Stimulated activated CD8-positive, alpha-beta memory T cell treated with anti-CD3 and anti-CD28 coated beads, Interleukin-7, amount 100 ng/mL, for 24 hours (primary cell): ENCODE measurements at places on chromosomes 2 and 18.

- DNase-seq = no peak
Observed at GRCh38 chr2:199431746-199432213, 26.0 kb downstream of the SATB2 start.

DNA sequence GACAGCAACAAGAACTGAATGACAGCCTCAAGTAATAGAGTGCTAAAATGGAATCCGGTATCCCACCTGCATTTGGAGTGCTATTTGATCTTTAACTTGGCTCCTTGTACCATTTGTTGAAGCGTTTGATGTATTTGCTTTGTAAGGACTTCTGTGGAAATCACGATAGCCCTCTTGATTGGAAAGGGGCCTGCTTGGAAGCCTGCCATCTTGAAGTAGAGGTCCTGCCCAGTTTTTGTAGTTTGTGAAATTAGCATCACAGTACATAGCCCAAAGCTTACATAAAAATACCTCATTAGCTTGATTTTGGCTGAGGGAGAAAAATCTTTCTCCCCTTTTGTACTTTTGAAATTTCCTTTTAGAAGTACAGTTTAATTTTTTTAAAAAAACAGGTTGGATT lies 2.7 kb downstream of the CDCA7 start:
- DNase-seq = no peak

- no peak for DNase-seq
Observed at GRCh38 chr2:112029164-112029563, 25.9 kb upstream of the TMEM87B start.

GRCh38 chr18:77099485-77100370 lies 32.9 kb downstream of the MBP start:
- no peak for DNase-seq

DNA sequence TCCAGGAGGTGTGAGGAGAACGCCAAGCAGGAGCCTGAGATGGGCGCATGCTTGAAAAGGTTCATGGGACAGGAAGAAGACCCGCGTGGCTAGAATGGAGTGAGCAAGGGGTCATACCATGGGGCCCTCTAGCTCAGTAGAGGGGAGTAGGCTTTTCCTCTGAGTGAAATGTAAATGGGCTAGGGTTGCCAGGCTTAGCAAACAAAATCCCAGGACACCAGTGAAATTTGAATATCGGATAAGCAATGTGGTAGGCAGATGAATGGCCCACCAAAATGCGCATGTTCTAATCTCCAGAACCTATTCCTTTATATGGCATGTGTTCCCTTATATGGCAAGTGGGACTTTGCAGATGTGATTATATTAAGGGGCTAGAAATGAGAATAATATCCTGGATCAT lies 174.1 kb upstream of the CCDC68 start:
- DNase-seq = no peak

DNA sequence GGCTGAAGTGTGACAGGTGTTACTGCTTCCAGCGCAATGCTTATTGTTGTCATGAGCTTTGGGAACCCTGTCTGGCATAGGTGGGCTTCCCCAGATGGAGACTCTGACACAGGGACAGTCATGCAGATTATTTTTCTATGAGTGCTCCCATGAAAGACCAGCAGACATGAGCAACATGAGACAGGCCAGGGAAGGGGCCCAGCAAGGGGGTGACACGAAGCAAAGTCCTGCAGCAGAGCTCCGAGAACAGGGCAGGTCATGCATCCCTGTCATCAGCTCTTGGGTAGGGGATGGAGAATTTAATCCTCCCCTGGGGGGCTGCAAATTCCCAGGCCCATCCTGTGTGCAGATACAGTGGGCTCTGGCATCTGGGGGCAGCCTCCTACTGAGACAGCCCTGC lies 77.4 kb downstream of the CTAGE1 start:
- no peak for DNase-seq

- no peak for DNase-seq
Observed at GRCh38 chr18:61281431-61281830, 51.8 kb upstream of the CDH20 start.

DNA sequence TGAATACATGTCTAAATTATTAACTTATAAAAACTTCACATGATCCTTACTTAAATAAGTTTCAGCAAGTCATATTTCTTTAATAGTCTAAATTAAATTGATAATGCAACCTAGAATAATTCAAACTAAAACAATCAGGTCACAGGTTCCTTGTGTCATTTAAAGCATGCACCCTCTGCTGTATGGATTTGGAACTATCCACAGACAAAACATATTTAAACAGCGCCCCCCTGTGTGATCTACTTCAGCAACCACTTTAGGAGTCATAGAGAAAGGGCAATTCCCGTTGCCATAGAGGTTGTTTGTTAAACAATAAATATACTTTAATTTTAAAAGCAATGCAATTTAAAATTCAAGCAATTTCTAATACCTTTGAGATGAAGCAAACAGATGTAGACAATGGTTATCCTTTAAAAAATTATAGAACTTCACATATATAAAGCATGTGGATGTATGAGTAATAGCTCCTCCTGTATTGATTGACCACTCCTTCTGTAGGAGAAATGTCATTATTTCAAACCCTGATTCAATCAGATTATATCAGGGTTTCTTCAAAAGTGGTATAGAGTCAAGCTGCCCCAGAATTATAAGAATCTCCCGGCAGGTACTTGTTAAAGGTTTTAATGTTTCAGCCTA lies 21.2 kb downstream of the GRB14 start:
- DNase-seq = no peak

DNA sequence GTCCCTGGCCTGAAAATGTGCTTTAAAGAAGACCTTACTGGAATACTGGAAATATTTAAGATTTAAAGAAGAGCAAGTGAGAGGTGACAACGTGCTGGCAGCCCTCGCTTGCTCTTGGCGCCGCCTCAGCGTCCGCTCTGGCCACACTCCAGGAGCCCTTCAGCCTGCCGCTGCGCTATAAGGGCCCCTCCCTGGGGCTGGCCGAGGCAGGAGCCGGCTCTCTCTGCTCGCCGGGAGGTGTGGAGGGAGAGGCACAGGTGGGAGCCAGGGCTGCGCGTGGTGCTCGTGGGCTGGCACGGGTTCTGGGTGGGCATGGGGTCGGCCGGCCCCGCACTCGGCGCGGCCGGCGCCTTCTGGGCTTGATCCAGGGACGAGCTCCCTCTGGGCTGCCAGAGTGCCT lies 2.9 kb upstream of the COQ10B start:
- DNase-seq = no peak

GRCh38 chr2:217617616-217618022 lies 385.2 kb downstream of the TNS1 start:
- DNase-seq = no peak

- no peak for DNase-seq
Observed at GRCh38 chr2:46072101-46072820, 224.9 kb upstream of the EPAS1 start.

GRCh38 chr2:74740741-74741431 lies 86.8 kb downstream of the SEMA4F start:
- no peak for DNase-seq

- DNase-seq = no peak
Observed at GRCh38 chr2:170937709-170938379, 8.8 kb downstream of the GORASP2 start.

GRCh38 chr2:97698530-97698929 lies 14.8 kb upstream of the ZAP70 start:
- no peak for DNase-seq

- no peak for DNase-seq
Observed at GRCh38 chr2:127261804-127262406, 32.0 kb downstream of the ERCC3 start.

DNA sequence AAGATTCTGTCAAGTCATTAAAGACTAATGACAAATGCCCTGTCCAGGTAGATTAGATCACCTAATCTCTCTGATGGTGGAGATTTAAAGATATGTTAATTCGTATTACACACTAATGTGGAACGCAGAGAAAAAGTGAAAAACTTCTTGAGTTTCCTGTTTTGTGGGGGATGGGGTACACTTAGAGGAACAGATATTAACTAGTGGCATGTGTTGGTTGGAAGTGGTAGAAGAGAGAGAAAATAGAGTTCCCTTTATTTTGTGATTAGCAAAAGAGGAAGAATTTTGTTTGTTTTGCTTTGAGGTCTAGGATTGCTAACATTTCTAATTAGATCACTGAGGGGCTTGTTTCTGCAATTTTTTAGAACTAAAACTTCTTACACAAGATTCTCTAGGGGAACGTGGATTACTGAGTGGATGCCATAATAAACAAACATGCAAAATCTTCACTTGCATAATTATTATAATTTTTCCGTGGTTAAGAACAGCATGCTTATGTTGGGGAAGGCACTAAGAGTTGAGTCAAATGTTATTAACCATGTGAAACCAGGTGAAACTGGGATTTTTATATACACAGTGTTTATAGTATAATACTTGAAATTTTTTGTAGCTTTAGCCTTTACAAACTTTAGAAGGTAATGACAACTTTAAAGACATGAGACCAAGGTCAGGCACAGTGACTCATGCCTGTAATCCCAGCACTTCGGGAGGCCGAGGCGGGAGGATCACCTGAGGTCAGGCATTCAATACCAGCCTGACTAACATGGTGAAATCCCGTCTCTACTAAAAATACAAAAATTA lies 97.4 kb upstream of the STK17B start:
- DNase-seq = no peak

DNA sequence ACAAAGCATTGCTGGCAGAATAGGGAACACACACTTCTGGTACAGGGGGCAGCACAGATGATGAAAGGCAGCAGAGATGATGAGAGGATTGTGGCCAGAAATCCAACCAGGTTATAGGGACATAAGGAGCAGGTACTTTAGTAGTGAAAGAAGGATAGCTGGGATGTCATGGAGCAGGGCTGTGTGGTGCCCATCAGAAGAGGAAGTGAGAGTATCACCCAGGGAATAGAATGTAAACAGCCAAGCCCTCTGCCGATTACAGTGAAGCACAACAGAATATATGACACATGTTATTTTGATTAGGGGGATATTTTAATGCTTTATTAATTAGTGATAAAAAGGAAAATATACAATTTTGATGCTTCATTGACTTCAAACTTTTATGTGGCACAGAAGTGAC lies 883.4 kb upstream of the CDH2 start:
- DNase-seq = no peak
